ENCODE measurements at places on chromosomes 2 and 18. TPM values are rescaled to one million over a fixed set of nuclear protein-coding genes. Genes with fewer than 3 reads are reported as not detected.

GRCh38 chr2:142557391-142557790 lies 320.1 kb upstream of the KYNU start:
- DNase-seq, result no peak

DNA sequence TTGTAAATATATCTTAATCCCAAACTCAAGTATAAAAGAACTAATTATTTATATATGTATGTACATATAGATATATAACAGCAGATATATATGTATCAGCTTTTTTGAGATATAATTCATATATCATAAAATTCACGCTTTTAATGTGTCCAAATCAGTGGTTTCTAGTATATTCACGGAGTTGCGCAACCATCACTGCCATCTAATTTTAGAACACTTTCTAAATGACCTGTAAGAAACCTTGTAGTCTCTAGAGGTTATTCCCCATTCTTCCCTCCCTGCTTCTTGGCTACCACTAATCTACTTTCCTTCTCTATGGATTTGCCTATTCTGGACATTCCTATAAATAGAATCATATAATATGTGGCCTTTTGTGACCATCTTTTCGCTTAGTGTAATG lies 163.5 kb upstream of the TCF4 start:
- DNase-seq, result no peak

- DNase-seq, result no peak
Measured at GRCh38 chr2:69966496-69966895, 5.1 kb upstream of the ASPRV1 start.

DNA sequence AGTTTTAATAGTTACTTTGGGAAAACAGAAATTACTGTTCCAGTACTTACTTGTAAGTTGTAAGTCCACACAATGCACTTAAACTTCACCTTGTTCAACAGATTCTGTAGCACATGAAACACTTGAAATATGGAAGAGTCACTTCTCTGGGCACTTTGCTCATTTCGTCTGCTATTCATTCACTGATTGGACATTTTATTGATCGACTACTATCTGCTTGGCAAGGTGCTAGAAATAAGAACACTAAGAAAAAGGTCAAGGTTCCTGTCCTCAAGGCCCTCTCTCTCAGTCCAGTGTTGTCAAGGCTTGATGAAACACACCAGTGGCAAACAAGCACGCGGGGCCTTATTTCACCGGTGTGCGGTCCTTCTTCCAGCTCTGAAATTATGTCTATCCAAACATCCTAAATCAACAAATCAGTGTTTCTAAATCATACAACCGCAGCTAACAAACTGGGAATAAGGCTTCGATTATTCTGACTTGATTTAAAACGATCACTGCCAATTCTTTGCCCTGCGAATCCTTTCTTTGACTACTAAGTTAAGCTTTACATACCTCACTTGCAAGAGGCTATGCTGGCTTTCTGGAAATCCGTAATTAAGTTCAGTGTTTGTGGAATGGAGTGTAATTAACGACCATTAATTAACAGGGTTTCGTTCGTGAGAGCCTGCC lies 780 bp upstream of the ITGAV start:
- DNase-seq, result no peak

DNA sequence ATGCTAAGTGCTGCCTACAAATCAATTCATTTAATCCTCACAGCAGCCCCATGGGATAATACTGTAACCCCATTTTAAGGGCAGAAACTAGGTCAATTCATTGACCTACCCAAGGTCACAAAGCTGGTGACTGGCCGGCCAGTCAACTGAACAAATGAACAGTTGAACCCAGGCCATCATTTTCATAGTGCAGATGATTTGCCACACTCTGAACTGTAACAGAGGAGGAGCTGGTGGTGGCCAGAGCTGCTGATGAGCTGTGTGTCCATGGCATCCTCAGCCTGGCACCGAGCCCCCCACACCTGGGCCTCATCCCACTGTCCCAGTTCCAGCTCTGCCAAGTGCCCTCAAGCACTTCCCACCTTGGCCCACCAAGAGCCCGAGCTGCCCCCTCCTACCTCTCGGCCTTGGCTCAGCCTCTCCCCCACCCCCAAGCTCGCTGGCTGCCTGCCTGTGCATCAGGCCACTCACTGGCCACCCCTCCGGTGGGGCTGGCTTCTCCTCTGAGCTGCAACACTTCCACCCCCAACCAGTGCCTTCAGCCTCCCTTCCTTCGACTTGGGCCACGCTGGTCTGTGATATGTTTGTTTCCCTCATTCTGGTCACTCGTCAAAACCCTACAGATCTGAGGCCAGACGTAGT lies 58.4 kb downstream of the ATOH8 start:
- DNase-seq, result no peak

The RGPD4 gene
- not detected for total RNA-seq

The FZD7 gene
- total RNA-seq, result 7.8 TPM

The ALPG gene
- not detected for total RNA-seq

The SP5 gene
- 0.26 TPM for total RNA-seq

The DSG4 gene
- total RNA-seq, result not detected

The POTEJ gene
- not detected for total RNA-seq
